ENCODE measurements at places on chromosomes 4 and X. TPM values are rescaled to one million over a fixed set of nuclear protein-coding genes. Genes with fewer than 3 reads are reported as not detected.

ASB5 gene
- 570 TPM for total RNA-seq

F8A3 gene
- total RNA-seq, result 6.1 TPM

- DNase-seq, result no peak
Observed at GRCh38 chrX:113274791-113275190, 434.2 kb upstream of the AMOT start.

DNA sequence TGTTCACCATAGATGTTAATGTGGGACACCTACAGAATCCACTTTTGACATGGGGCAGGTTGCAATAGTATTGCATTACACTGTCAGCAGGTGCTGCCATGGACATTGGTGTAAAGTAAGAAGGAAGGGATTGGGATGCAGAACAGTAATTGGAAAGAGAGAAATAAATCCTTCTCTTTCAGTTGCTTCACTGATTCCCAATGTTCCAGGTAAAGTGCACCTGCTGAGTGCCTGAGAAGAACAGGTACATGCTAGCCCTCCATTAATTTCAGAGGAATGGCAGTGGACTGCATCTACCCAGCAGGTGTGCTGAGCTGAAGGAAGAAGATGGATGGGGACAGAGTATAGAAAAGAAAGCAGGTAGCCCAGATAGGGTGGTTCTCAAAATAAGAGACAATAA, 248.5 kb downstream of the TENM3 start:
- DNase-seq, result no peak

DNA sequence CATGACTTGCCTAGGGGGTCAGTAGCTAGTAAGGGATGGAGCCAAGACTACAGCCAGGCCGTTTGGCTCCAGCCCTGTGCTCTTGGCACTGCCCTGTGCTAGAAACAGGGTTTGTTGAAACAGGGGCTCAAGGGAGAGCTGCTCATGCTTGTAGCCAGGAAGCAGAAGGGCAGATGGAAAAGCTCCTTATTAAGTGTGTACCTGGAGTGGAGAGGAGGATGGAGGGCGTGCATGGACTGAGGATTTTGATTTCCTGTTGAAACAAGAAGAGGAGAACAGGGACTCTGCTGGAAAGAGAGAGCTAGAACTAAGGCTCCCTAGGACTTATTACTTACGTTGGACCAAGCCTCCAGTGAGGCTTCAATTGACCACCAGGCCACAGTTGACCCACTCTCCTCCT, 363.0 kb downstream of the MID1IP1 start:
- no peak for DNase-seq

GRCh38 chr4:161336621-161337020, 827.2 kb downstream of the FSTL5 start:
- no peak for DNase-seq

- DNase-seq, result no peak
Observed at GRCh38 chr4:146883070-146883469, 62.6 kb downstream of the TTC29 start.

GRCh38 chrX:84469226-84469625, 33.0 kb downstream of the HDX start:
- DNase-seq, result no peak

GRCh38 chr4:70994069-70994366, 569 bp downstream of the DCK start:
- DNase-seq, result no peak
